GM23248 (cell line): ENCODE measurements at places on chromosomes 2 and 18. TPM values are rescaled to one million over a fixed set of nuclear protein-coding genes. Genes with fewer than 3 reads are reported as not detected.
A peak's percentile ranks its signal among the peaks of the same experiment; 100 is the strongest.

Gene PCARE
- not detected in 2 replicates for total RNA-seq

Gene LYG2
- total RNA-seq = not detected in 2 replicates

Gene POTEJ
- not detected in 2 replicates for total RNA-seq

Gene ASXL2
- 7.0 and 9.5 TPM in 2 replicates for total RNA-seq

Gene ITGA6
- total RNA-seq = 45.4 and 47.7 TPM in 2 replicates

Gene ZNF512
- 13.3 and 16.1 TPM in 2 replicates for total RNA-seq

Gene REG3G
- not detected in 2 replicates for total RNA-seq

Gene ICOS
- total RNA-seq = not detected in 2 replicates

Gene NDC80
- total RNA-seq = 8.3 and 10.9 TPM in 2 replicates

Gene IL1F10
- not detected in 2 replicates for total RNA-seq

Gene IL37
- total RNA-seq = not detected in 2 replicates

Gene AGBL5
- total RNA-seq = 15.2 and 17.8 TPM in 2 replicates

Gene QPCT
- total RNA-seq = 37.4 and 37.5 TPM in 2 replicates

- no peak for DNase-seq
Measured at GRCh38 chr2:231334179-231334930, 61.2 kb upstream of the B3GNT7 start.

- no peak for DNase-seq
Measured at GRCh38 chr18:21069468-21069867, 42.1 kb downstream of the ROCK1 start.

DNA sequence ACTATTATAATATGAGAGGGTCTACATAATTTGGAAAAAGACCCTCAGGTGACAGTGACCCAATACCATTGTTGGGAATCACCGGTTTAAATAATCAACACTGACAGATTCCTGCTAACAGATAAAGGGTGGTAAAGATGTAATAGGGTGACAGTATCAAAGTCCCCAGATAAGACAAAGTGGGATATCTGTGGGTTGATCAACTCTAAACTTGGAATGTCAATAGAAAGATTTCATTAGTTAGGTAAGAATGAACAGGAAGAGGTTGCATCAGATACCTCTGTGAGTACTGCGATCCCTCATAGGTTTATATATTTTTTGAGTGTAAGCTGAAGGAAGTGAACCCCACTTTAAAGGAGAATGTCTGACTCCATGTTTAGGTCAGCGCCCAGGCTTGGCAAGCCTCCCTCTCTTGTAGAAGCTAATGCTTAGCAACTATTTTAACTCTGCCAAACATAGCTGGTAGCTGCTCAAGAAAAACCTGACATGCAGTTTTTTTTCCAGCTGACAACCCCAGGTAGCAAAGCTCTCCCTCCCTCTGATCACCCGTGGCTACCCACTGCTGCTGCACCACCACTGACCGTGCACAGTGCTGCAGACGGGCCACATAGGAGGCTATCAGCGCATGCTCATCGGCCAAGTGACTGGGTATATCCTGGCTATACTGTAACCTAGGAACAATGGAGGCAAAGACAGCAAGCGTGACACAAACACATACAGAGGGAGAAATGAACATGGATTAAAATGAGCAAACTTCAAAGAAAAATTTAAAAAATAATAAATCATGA, 113.3 kb upstream of the DNMT3A start:
- no peak for DNase-seq

DNA sequence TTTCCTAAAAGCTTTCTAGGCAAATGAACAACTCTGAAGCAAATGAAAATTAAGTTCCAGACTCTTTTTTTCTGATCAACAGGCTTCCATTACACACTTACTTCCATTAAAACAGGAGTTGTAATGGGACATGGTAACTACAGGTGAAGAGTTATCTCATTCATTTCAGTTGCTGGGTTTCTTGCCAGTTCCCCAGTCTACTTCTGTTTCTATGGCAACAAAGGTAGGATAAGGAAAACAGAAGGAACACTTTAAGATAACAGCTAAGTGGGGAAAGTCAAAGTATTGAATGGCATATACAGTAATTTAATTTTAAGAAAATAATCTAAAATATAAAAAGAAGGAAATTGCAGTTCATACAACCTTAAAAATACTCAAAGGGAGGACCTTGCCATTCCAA, 25.1 kb downstream of the BAZ2B start:
- DNase-seq = no peak

GRCh38 chr2:79993144-79993543, 311.4 kb downstream of the LRRTM1 start:
- DNase-seq = no peak

- no peak for DNase-seq
Measured at GRCh38 chr2:51638811-51639210, 606.9 kb upstream of the NRXN1 start.

GRCh38 chr18:7896805-7897518, 329.8 kb downstream of the PTPRM start:
- no peak for DNase-seq

DNA sequence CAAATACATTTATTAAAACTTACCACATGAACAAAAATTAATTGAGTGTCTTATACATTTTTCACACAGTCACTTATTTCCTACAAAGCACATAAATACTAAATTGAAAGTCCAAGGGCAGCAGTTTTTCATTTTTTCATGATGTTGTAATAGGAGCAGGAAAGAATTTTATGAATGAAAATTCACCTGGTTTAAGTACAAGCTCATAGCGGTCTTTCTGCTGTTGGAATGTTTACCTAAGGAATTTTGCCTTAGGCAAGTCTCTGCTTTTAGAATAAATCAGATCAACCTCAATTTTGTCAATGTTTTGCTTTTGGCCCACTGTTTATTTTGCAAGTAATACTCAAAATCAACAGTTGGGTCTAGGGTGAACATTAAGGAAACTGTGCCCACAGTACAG, 40.0 kb downstream of the ETAA1 start:
- no peak for DNase-seq

- DNase-seq = no peak
Measured at GRCh38 chr2:138110453-138111083, 146.3 kb downstream of the HNMT start.

DNA sequence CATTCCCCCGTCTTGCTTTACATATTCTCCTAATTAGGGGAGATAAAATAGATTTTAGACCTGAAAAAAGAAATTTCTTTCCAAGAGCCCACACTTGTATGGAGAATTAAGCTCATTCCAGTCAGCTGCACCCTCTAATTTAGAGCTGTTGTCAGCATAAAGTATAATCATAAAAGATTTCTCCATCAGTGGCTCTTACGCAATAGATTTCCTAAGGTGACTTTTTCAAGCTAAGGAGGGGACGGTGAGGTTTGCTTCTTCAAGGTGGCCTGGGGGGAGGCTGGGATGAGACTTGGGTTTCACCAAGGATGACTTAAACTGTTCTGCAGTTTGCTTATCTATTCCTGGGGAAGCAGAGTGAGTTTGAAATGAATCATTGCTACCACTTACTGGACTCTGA, 426.2 kb downstream of the NBAS start:
- no peak for DNase-seq

- peak; percentile 39 for DNase-seq
Measured at GRCh38 chr18:35051641-35052377, 10.6 kb downstream of the MAPRE2 start.

DNA sequence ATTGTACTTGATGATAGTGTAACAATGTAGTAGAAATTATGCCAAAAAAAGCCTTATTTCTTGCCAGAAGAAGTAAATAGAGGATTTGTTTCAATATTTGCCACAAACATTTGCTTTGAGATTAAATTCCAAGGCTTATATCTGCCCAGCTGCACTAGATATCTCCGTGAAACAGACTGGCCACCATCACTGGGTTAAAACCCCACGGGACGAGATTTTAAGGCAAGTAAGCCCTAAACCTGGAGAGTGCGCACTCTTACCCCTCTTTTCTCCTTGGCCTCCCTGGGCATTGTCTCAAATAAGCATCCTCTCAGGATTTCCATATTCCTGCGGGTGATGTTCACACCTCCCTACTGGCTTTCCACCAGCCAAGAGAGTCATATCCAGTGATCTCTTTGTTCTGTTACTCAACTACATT, 334.4 kb downstream of the AGPS start:
- DNase-seq = no peak

GRCh38 chr2:130302164-130302886, 40.4 kb upstream of the IMP4 start:
- no peak for DNase-seq

DNA sequence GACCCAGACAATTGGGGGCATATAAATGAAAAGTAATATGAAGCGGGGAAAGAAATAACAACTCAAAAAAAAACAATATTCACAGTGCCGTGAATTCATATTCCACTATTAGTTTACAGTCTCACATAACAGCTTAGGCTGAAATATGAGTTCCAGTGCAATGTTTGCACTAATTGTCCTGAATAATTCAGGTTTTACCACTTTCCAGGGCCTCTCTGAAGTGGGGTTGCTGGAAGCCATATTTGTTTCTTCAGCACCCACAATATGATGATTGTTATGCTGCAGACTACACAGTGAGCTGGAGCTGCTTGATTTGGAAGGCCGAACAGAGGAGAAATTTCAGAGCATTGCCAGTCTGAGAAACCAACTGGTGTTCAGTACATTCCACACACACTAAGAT, 894.5 kb upstream of the ACVR2A start:
- no peak for DNase-seq

GRCh38 chr2:152920846-152921245, 202.4 kb downstream of the ARL6IP6 start:
- peak; percentile 79 for DNase-seq

DNA sequence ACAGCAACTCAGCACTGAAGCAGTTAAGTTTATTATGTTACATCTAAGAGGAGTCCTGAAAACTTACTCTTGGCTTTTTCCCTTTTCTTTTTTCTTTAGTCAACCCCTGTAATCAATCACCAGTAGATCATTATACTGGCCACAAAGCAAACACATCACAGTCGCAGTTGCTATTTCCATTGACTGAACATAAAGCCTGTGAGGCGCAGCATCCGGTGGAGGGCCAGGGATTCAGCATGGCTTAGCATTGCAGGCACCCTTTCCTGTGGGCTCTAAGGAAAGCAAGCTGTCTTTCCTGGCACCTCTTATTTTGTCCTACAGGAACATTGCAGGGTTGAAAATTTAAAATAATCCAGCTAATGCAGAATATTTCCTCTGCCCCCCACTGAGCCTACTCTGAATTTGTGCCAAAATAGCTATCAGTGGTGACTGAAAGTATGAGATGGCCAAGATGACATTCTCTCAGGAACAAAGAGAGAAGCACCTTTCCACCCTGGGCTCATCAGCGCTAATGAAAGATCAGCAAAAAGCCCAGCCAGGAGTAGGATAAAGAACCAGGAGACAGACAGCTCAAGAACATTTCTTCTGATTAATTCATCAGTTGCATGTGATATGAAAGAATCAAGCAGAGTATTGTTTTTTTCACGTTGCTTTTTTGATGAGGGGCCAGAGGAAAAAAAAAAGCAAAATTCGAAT, 85.3 kb upstream of the SULT1C3 start:
- DNase-seq = no peak

- no peak for DNase-seq
Measured at GRCh38 chr18:68445668-68446426, 269.1 kb downstream of the TMX3 start.

- no peak for DNase-seq
Measured at GRCh38 chr2:206020171-206020570, 65.8 kb downstream of the INO80D start.

- DNase-seq = no peak
Measured at GRCh38 chr2:71602581-71602980, 149.2 kb downstream of the DYSF start.

DNA sequence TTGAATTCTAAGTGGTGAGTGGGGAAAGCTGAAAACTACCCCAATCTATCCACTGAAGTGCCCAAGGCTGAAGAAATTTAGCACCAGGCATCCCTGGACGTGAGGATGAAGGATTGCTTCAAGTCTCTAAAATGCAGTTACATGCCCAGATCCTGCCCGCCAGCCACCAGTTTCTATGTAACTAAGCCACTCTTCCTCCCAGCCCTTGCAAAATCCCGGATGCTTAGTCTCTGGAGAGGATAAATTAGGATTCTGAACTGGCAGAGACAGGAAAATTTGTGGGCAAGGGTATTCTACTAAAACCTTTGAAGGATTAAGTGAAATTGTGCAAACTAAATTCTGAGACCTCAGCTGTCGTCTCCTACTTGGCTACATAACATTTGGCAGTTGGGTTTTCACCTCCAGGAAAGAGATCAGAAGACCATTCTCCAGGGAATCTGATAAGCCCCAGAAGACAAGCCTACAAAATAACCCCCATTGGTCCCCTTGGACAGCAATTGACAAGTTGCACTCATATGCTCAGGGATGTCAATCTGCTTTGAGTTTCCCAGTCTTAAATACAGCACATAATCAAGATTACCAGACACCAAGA, 93.9 kb upstream of the CD226 start:
- DNase-seq = no peak
